ENCODE measurements at places on chromosomes 7 and 10.
A peak's percentile ranks its signal among the peaks of the same experiment; 100 is the strongest.

GRCh38 chr7:23350466-23350865 lies 51.3 kb downstream of the MALSU1 start:
- no peak for DNase-seq

DNA sequence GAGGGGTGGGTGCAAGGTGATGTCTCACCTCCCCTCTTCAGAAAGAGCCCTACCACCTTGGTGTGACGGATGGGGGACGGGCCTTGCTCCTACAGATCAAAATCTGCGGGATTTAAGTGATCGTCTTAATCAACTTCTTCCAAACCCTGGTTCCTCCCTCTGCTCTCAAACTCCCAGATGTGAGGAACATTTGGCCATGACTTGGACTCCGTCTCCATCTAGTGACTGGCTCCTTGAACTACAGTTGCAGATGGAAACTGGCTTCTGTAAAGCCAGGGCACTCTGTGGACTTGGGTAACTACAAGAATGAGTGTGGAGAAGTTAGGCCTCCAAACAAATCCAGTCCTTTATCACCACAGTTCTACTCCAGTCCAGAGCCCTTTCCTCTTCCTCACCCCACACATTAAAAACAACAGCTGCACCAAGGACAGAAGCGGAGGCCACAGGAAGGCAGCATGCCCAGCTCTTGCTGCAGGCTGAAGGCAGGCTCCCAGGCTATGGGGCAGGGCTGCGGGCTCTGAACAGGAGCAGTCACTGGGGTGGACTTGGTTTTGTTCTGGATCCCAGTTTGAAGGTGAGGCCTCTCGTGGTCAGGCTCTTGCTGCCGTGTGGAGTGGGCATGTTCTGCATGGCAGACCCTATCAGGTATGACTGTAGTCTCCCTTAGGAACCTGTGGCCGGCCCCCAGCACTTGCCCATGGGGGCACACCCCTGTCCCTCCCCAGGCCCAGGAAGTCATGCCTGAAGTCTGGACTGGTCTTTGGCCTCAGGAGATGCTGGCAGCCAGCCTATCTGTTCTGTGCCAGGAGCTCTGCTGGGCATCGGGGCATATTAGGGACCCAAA lies 79.4 kb downstream of the VWC2 start:
- peak; percentile 63 for DNase-seq

DNA sequence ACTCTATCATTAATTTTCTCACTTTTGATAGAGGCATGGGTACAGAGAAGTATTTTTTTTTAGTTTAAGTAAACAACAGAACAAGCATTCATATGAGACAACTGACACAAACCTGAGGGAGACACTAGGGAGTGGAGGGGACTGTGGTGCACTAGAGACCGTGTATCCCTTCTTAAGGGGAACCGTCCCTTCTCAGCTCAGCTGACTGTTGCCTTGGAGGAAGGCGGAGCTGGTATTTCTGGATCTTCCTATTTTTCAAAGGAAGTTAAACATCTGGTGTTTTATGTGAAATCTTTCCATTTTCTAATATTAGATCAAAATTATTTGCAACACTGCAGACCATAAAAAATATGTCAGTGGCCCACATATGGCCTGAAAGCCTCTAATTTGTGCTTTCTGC lies 113.6 kb upstream of the MACROH2A2 start:
- DNase-seq = no peak

DNA sequence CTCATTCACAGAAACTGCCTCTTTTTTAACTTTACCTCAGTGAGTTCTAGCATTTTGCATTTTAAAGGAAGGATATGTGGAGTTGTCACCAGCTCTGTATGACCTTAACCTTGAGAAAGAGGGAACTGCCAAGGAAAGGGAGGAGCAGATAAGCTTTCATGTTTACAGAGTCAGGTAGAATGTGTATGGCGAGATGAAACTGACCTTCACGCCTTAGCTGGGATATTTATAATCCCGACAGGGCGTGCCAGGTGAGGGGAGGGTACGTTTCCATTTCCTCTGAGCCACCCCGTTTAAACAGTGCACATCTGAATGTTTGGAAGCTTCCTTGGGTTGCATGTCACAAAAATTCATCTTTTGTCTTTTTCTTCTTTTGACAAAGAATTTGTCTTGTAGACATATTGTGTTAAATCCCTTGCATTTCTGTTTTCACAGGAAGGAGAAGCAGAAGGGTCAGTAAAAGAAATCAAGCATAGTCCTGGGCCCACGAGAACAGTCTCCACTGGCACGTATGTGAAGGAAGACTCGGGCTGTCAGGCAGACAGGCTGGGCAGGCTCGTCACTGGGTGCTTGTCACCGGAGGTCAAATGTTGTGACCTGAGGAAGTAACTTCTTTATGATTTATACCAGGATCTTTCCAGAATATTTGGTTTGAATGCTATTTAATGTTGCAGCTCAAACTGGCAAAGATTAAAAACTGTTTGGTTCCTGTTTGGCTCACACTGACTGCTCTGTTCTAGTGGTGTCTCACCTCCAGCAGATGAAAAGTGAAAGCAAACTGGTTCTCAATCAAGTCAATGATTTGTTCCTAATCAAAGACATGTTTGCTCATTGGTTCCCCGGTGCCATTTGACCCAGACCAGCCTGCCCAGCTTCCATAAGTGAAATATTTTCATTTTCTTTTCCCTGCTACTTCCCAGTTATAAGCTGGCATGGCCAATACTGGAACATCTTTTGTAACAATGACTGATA lies 16.2 kb downstream of the OPTN start:
- no peak for DNase-seq

- DNase-seq = no peak
These were observed 31.1 kb upstream of the HIBADH start for GRCh38 chr7:27693794-27694193.

DNA sequence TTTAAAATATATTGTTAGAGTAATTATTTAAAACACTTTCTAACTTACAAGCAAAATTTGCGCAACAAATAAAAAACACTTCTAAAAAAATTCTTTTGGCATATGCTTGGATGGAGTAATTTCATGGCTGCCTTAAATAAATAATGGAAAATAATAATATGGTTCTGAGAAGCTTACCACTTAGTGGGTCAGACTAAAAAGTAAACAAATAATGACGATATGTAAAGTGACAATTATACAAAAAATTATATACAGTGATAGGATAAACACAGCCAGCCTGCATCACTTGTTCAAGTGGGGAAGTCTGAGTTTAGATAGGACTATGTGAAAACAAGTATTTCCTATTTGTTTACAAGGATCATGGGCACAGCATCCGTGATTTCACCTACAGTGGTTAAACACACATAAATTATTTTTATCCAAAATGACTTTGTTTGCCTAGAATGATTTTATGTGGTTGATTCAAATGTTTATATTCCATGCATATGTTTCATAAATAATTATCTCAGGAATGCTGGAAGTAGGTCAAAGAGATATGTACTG lies 141.7 kb upstream of the SEMA3D start:
- DNase-seq = no peak

DNA sequence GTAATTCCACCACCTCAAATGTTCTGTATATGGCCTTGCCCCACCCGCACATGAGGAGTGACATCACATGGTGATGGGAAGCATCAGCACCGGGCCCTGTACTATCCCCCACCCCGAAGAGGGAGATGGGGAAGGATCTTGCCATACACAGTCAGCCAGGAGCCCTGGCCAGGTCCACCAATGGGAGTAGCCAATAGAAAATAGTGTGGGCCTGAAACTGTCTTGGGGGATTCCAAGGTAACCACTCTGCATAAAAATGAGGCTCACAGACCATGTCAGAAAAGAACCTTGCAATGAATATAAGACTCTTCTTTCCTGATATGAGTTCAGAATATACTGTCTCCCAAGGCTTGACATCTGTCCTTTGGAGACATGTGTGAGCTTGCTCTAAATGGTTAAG lies 51.1 kb downstream of the ADRB1 start:
- no peak for DNase-seq

- no peak for DNase-seq
These were observed 49.2 kb upstream of the CPN1 start for GRCh38 chr10:100130831-100131230.

- DNase-seq = no peak
These were observed 394.4 kb upstream of the NPVF start for GRCh38 chr7:25622695-25623094.

GRCh38 chr7:45413419-45413818 lies 160.7 kb upstream of the ADCY1 start:
- DNase-seq = no peak

DNA sequence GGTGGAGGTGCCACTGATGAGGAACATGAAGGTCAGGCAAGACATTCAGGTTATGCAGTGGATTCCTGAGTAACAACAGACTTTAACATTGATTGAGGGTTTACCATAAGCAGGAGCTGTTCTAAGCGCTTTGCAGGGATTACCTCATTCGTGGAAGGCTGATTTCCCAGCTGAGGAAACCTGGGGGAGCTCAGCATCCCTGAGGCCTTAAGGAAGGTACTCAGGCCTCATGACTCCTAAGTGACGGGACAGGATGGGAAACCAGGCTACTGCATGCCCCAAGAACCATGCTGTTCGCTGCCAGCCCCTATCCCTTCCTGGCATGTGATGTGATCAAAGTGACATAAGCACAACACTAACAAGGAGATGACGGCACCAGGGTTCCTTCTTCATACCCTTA lies 143.6 kb upstream of the NFE2L3 start:
- DNase-seq = no peak

- no peak for DNase-seq
These were observed 2.6 kb upstream of the TMEM130 start for GRCh38 chr7:98872328-98872924.

- DNase-seq = no peak
These were observed 120.1 kb upstream of the AGK start for GRCh38 chr7:141431140-141431479.

DNA sequence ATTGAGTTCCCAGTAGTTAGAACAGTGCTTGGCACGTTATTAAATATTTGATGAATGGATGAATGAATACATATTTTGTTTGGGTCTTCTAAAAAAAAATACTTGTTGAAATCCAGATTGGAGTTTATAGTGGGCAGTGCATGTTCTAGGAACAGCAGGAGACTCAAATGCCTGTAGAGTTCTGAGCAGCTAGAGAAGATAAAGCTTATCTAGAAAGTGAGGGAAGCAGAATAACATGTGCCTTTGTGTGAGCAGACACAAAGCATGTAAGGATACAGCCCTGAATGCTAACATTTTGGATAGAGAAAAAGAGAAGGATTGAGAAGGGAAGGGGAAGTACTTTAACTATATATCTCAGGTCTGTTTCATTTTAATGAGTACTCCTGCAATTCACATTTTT lies 71.9 kb downstream of the SRI start:
- no peak for DNase-seq

DNA sequence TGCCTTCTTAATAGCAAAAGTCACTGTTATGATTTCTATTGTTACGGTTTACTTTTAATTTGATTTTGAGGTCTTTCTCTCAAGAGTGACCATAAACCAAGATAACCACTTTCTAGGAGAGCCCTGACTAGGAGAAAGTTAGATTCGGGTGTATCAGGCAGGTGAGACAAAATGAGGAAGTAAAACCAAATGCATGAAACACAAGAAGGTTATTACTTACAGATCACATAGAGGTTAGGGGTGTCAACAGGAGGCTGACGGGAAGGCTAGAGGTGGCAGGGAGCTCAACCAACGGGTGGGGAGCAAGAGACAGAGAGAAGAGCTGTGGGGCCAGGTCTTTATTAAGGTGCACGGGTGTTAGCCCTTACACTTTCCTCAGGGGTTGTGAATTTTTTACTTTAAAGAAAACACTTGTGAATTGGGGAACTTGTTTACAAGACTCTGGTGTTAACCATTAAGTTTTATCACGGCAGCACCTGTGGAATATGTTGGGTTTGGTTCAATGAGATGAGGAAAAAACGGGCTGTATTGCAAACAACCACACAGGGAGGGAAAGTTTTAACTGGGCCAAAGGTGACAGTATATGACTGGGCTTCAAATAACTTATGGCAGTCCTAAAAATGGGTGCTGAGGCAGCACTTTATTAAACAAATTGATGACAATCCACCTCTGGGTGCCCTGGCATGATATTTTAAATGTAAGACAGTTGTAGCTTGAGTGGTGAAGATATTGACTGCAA lies 154.9 kb downstream of the SDHAF3 start:
- DNase-seq = no peak

GRCh38 chr10:15658069-15658702 lies 61.5 kb downstream of the ITGA8 start:
- DNase-seq = no peak

DNA sequence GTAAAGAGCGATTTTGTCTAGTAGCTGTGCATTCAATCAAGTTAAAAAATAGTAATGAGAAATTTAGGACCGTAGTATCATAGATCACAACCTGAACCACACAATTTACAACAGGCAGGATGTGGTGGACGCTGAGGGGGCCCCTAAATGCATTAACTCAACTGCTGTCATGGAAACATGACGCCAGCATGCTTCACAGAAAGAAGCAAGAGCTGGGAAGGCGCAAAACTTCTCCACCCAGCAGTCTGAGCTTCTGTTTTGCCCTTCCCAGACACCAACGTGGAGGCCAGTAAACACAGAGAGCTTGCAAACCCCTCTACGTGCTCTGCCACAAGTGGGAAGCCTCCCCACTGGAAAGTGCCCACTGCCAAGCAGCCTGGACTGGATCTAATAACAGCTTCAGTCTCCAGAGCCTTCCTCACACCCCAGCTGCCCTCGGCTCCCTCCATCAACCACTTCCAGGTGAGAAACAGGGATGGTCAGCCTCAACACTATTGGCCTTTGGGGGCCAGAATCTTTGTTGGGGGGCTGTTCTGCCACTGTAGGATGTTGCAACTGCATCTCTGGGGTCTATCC lies 151.8 kb downstream of the SFMBT2 start:
- no peak for DNase-seq

Measured in LoVo (cell line).